ENCODE measurements at places on chromosomes 2 and 18. TPM values are rescaled to one million over a fixed set of nuclear protein-coding genes. Genes with fewer than 3 reads are reported as not detected.

Gene COLEC12
- total RNA-seq, result 0.38 TPM

Gene LRRTM1
- not detected for total RNA-seq

Gene CXCR2
- total RNA-seq, result not detected

Gene PECR
- 5.8 TPM for total RNA-seq

Gene ANKRD36B
- total RNA-seq, result 4.2 TPM

Gene AKAIN1
- total RNA-seq, result not detected

Gene AP1S3
- total RNA-seq, result 19.0 TPM

Gene LRP2
- not detected for total RNA-seq

Gene MARCO
- total RNA-seq, result 0.08 TPM

Gene ESPNL
- 0.30 TPM for total RNA-seq

Gene ZNF2
- total RNA-seq, result 3.6 TPM

Gene CERS6
- total RNA-seq, result 25.1 TPM
